ENCODE measurements at places on chromosomes 3 and 15.

- no peak for DNase-seq
Observed at GRCh38 chr3:126451511-126451910, 24.2 kb downstream of the ZXDC start.

- no peak for DNase-seq
Observed at GRCh38 chr3:184134746-184135148, 411 bp upstream of the EIF2B5 start.

GRCh38 chr15:81268881-81269601 is 54.9 kb downstream of the STARD5 start:
- DNase-seq: no peak

- DNase-seq: no peak
Observed at GRCh38 chr3:130509008-130509407, 8.0 kb upstream of the COL6A6 start.

DNA sequence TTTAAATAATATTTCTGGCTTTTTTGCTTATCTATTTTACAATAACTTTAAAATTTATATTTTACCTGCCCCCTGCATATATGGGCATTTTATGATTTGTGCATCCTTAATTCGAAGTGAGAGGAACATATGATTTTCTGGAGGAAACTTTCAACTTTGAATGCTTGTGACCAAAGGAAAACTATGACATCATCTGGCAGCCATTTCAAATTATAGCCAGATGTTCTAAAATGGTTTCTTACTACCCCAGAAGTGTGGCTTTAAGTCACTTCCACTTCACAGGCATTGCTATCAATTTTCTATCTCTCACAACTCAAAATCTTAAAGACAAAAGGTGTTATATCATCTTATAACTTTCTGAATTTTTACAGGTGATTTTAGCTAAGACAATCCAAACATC is 508.8 kb downstream of the RBMS3 start:
- no peak for DNase-seq

GRCh38 chr15:50687302-50687902 is 805 bp upstream of the TRPM7 start:
- DNase-seq: no peak

DNA sequence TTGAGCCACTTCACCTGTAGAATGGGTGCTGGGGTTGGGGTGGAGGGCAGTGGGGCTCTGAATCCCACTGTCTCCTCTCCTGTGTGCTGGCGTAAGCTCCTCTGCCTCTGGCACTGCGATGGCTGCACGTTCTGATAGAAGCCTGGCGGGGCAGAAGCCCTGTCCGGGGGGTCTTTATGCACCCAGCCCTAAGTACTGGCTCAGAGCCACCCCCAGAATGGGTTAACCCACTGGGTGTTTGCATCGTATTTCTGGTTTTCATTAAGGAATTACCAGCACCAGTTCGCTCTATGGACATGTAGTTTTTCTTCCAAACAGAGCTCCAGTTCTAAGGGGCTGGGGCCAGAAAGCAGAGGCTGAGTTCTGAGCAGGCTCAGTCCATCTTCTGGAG is 37.7 kb upstream of the CDCP1 start:
- DNase-seq: no peak

DNA sequence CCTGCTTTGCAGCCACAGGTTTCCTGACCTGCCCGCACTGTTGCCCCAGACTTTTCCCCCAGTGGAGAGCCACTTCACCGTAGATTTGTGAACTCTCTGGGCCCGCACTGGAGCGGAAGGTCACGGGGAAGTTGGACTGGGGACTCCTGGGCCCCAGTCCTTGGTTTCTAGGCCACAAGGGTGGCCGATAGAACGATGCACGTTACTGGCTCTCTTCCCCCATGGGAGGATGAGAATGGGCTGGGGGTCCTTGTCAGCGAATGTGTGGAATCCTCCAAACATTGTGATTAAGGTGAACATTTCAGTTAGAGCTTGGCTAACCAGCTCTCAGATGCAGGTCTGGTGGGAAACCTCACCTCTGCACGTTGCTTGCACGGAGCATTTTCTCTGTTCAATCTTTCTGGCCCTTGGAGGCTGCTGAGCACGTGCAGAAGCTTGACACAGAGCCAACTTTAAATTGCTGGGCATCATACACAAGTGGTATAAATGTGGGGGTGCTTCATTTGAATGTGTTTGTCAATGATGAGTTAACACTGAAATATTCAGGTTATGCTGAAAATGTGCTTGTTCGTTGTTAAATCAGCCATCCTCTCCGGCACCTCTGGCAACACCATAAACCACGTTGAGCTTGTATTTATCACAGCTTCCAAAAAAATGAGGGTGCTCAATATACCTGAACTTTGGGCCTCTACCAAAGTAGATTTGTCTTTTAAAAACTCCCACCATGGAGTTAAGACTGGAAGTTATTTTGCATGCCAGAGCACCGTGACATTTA is 976 bp downstream of the DIS3L start:
- DNase-seq: peak; percentile 17
